AG08396 (cell line): ENCODE measurements at places on chromosomes 11 and 22.

GRCh38 chr11:95699631-95700470 is 89.7 kb downstream of the FAM76B start:
- no peak for DNase-seq

- DNase-seq, result no peak
These were observed 5.2 kb upstream of the SLC43A3 start for GRCh38 chr11:57432149-57432561.

GRCh38 chr11:80620867-80621266 is 1180.0 kb upstream of the TENM4 start:
- no peak for DNase-seq

- no peak for DNase-seq
These were observed 266.1 kb downstream of the MIAT start for GRCh38 chr22:26923531-26923930.
